ENCODE measurements at places on chromosomes 2 and 18.
A peak's percentile ranks its signal among the peaks of the same experiment; 100 is the strongest.

DNA sequence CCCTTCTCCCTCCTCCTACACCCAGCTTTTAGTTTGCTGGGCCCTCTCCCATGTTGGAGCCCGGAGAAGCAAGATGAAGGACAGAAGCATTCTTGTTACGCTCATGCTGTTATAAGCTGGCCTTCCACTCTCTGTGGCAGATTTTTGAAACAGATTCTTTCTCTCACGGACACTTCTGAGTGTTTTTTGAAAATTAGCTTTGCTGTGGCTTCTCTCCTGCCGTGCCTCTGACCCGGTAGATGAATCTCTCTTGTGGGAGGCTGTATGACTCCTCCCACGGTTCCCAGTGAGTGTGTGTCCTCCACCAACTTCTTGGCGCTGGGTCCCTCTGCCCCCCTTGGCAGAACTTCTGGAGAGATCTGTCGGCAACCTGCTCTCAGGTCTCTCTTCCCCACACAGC, 269.3 kb upstream of the MYT1L start:
- DNase-seq: no peak

GRCh38 chr18:73697353-73697752, 450.3 kb downstream of the FBXO15 start:
- DNase-seq: no peak

- no peak for DNase-seq
Observed at GRCh38 chr2:188523919-188524318, 232.2 kb downstream of the GULP1 start.

GRCh38 chr18:9029131-9029530, 73.4 kb upstream of the NDUFV2 start:
- DNase-seq: no peak

DNA sequence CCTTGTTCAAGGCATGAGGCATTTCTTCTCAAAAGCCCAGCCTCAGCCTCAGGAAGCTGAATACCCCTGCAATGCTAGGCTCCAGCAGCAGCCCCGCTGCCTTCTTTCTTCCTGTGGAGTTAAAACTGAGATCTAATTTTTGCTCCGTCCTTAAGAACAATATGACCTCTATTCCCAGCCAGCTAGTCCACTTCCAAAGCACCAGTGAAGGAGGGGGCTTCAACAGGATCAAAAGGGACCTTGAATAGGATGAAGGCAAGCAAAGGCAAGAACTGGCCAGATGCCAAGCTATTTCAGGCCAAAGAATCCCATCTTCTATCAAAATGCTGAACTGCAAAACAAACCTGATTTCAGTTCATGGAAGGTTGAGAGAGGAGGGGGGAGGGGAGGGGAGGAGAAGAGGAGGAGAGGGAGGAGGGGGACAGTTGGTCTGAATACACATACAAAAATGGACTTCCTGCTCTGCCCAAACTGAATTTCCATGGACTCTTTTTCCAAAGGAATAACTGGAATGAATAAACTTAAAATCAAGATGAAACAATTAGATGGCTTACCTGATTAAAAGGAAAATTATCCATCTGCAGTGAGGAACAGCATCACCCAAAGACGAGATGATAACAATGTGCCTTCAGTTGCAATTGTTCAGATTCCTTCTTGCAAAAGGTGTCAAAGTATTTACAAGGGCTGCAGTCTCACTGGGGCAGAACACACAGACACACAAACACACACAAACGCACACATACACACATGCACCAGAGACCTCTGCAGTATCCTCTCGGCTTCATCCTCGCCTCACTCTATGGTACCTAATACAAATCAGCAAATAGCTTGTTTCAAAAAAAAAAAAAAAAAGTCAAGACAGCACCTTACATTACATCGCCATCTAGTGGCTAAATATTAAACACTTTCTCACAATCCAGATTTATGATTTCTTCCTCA, at the start of gene SCN1A:
SCN1A (minus strand) TSS at position 804 of the 939 bp plus-strand sequence. CDS start 54,399 bp downstream, outside the sequence.
- peak; percentile 8 for DNase-seq

- no peak for DNase-seq
Observed at GRCh38 chr2:230327418-230328154, 593 bp downstream of the SP140L start.

DNA sequence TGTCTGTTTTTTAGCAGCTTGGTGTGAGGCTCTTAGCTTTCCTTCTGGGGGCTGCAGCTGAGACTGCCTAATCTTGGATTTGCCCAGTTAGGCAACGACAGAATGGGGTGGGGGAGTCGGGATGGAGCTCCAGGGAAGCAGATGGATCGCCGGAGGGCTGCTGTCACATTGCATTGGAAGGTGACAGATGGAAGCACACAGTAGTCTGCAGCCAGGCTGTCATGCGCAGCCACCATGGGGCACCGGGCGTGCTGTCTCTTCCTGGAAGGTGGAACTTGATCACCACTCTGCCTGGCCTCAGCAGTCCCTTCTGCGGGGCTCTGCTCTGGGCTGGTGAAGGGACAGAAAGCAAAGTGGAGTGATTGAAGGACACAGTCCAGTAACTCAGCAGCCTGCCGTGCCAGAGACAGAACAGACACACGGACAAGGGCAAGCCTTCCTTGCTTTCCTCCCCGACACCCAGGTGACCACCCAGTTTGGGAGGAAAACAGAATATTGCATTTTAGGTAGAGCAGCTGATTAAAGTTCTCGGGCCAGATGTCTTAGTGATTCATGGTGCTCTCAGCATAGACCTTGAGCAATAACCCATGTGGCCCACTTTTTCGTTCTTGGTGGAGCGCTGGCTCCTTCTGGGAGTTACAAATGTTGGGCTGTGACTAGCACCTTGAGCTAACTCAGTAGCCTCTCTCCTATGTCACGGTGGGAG, 40.9 kb downstream of the RNF144A start:
- peak; percentile 99 for DNase-seq

DNA sequence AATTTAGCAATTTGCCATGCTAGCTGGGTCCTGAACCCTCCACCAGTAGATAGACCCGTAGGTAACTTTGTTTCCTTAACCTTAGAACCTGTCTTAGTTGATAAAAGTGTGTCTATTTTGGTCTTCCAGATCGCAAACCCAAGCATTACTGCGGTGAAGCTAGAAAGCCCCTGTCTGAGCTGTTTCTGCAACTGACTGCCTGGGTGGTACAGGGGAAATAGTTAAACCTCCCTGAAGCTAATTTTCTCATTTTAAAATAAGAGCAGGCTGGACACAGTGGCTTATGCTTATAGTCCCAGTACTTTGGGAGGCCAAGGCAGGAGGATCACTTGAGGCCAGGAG, 101.7 kb upstream of the MSH2 start:
- no peak for DNase-seq
